ENCODE measurements at places on chromosomes 16 and 17.
A peak's percentile ranks its signal among the peaks of the same experiment; 100 is the strongest.

DNA sequence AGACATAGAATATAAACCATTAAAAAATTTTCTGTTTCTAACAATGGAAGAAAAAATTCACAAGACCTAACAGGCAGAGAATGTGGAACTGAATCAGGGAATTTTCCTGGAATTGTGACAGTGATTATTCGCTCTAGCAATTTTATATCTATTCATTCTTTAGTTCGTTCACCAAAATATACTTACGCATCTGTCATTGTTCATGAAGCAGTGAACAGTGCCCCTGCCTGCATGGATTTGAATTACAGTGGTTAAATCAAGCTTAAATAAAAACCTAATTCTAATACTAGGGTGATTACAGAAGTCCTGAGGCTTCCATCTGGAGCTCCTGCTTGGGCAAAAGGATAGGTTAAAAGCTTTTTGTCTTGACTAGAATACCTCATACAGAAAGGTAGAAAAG, 48.6 kb downstream of the ABCA8 start:
- DNase-seq: peak; percentile 26

GRCh38 chr16:48628359-48628985, 18.5 kb upstream of the N4BP1 start:
- DNase-seq: no peak

- DNase-seq: no peak
These were observed 158.6 kb upstream of the MYOCD start for GRCh38 chr17:12507026-12507595.

DNA sequence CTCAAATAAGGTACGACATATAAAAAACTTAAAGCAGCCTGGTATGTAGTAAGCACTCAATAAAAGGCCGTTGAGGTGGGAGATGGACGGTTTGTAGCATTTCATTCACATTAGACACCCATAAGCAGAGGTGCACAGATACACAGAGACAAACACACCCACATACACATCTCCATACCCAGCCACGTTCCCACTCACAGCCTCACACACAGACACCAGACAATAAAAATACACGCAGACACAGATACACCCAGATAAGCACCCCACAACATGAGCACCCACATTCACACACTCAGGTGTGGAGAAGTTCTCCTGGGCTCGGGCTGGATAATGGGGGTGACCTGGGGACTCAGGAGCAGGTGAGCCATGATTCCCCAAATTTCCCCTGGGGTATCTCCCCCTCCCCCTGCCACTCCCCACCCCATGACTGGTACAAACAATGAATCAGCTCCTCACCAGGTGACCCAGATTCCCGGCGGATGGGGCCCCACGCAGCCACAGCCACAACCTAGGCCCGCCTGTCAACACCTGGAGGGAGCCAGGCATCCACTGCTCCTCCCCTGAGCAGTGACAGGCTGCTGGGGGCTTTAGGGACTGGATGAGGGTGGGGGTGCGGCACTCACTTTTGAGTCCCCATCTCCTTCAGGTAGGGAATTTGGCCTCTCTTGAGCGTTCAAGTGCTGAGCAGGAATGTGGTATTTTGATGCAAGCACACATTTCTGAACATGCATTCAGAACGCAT, 2.7 kb downstream of the DLX3 start:
- DNase-seq: no peak

- peak; percentile 90 for DNase-seq
These were observed 209.4 kb downstream of the SEC14L1 start for GRCh38 chr17:77349976-77350830.

DNA sequence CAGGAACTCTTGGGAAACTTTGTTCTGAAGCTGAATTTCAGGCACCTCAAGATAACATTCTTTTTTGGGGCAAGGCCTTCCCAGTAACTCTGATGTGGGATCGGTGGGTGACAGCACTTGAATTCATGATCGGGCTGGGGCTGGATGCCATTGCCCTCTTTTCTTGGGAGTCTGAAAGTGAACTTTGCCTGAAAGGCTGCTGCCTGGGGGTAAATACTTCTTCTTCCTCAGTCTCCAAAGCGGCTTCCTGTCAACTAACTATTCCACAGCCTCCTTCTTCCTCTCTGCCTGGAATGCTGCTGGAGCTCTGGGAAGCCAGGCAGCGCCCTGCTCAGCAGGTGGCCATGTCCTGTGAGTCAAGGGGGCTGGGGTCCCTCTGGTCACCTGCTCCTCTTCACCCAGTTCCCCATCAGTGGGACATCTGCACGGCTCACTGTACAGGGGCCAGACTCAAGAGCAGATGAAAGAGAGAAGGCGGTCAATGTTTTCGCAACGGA, 79.5 kb downstream of the WIPI1 start:
- no peak for DNase-seq

- DNase-seq: no peak
These were observed 34.2 kb downstream of the TTC19 start for GRCh38 chr17:16033729-16034349.
